ENCODE measurements at places on chromosomes 2 and 18.

- DNase-seq = no peak
These were observed 120.5 kb downstream of the CCBE1 start for GRCh38 chr18:59576541-59577385.

DNA sequence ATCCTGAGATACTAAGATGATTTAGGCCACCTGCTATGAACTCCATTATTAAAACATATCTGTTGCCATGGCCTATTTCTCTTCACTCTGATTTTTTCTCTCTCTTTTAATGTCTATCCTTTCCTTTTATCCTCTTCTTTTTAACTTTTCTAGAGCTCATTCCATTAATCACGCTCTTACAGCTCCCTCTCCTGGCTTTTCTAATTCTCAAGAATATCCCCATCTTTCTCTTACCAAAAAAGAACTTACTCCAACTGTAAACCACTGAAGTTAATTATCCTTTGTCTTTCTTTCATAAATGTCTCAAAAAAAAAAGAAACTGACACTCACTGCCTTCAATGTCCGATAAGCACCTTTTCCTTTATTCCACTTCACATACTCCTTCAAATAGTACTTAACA is 7.9 kb downstream of the PPP3R1 start:
- DNase-seq = no peak

DNA sequence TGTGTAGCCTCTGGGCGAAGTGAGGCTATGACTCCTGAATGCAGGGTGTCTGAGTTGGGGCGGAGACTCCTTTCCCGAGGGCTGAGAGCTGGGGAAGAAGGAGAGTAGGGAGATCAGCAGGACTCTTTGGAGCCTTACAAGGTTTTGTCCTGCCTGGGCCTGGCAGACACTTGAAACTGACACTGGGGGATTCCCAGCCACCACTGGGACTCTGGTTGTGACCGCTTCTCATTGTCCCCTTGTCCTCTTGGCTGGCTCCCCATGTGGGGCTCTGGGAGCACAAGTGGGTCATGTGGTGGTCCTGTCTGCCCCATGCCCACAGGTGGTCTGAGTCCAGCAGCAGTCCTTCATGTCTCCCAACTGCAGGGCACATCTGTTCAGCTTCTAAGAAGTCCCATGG is 78.2 kb upstream of the MGAT4A start:
- no peak for DNase-seq

DNA sequence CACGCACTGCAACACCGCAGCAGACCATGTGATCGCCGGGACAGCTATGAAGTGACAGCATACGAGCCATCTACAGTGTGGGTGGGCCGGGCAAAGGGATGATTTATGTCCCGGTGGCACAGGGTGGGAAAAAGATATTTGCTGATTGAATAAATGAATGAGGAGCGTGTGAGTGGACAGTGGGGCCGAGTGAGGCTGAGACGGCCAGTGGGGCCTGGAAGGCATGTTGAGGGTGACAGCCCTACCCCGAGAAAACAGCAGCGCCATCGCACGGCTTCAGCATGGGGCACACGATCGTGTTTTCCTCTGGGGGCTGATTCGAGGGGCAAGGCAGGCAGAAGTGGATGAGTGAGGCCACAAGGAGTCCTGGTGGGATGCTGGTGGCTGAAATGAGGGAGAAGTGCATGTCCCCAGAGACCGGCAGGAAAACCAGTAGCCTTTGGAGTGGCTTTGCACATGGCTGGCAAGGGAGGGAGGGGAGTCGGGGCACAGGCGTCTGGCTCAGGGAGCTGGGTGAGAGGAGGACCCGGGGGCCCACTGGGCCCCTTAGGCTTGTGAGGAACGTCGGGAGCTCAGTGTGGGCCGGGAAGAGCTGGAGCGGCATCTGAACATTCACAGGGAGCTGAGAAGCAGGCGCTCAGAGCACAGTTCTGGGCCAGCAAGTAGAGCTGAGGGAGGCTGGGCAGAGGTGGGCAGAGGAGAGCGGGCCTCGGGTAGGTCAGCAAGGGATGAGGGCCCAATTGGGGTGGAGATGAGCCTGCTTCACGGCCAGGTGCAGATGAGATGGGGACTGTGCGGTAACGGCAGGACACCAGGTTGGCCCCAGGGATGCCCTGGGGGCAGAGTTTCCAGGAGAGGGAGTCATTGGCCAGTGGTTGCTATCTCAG is 32.1 kb upstream of the MAL start:
- DNase-seq = no peak

- DNase-seq = no peak
These were observed 236.9 kb downstream of the SCG2 start for GRCh38 chr2:223365158-223365679.

DNA sequence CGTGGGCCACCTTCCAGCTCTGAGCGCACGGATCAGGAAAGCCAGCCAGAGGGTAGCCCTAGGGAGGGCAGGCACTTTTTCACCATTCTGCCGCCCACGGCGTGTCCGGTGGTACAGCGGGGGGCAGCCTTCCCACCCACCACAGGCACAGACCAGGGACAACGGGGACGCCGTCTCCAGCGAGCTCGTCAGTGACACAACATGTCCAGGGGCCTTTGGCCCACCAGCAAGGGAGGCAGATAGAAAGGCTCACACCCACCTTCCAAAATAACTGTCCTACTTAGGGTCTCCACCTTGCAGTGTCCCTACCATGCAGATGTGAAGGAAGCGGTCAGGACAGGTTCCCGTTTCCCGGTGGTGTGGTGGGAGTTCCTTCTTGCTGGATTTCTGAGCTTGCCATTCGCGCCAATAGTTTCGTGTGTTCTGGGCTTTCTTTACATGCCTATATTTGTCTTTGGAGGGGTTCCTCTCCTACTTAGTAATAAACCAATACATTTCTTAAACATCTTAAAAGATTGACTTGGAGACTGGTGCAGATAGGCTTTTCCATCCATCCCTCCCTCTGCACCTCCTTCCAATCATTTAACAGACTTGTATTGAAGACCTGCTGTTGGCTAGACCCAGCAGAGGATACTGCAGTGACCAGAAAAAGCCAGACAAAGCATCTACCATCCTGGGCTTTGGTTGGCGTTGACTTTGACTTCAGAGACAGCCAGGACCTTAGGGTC is 872 bp downstream of the ASB1 start:
- no peak for DNase-seq

- no peak for DNase-seq
These were observed 52.6 kb upstream of the TMEM163 start for GRCh38 chr2:134771313-134771801.

GRCh38 chr2:102357937-102358336 is 2.3 kb downstream of the IL18R1 start:
- no peak for DNase-seq

- DNase-seq = no peak
These were observed 5.8 kb upstream of the SLC20A1 start for GRCh38 chr2:112639936-112640335.

DNA sequence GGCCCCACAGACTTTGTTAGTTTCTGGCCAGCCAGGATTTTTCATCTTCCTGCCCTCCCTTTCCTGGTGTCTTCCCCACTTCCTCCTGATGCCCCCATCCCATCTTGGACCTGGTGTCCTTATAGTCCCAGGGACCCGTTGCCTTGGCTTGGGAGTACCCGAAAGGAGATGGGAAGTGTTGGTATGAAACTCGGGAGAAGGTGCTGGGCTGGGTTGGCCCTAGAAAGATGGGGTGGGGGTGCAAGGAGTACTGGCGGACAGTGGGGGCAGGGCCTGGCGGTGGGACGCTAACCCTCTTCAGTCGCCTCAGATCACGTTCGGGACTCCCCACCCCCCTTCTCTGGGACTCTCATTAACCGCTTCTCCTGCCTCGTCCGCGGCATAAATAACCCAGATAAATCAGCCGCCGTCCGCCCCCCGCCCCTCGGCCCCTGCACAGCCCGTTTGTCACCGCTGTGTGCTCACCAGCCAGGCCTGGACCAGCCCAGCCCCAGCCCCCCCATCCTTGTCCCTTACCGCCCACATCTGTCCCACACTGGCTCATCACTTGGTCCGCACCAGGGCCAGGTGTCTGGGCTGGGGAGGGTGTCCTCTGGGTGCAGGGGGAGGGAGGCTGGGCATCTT is 3.7 kb upstream of the ASIC4 start:
- DNase-seq = no peak

DNA sequence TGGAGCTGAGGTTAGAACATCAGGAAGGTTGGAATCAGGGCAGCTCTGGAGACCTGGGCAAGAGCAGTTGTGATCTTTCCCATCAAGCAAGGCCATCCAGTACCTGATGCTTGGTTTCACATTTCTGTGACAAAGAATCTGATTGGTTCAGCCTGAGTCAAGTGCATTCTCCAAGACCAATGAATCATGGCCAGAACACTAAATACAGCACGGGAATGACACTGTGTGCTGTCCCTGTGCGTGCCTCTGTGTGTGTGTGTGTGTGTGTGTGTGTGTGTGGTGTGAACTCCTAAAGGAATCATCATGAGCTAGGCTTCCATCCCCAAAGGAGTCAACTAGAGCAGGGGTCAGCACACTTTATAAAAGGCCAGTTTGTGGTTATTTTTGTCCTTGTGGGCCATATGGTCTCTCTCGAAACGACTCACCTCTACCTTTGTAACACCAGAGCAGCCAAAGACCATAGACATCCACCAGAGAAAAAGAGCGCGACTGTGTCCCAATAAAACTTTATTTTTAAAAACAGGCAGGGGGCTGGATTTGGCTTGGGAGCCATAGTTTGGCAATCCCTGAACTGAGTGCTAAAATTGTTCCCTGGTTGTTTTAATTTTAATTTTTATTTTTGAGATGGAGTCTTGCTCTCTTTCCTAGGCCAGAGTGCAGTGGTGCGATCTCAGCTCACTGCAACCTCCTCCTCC is 99.7 kb downstream of the INHBB start:
- no peak for DNase-seq

DNA sequence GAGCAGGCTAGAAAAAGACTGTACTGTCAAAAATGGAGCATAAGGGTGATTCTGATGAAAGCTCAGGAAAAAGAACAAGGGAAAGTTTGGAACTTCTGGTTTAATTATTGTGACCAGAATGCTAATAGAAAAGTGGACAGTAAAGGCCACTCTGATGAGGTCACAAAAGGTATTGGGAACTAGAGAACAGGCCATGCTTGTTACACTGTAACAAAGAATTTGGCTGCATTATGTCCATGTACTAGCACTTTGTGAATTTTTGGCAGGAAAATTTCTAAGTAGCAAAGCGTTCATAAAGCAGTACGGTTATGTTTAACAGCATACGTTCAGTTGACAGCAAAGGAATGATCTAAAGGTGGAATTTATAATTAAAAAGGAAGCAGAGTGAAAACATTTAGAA is 418.6 kb downstream of the TRIB2 start:
- DNase-seq = no peak

- no peak for DNase-seq
These were observed 6.4 kb upstream of the ITPRID2 start for GRCh38 chr2:181885096-181885495.

GRCh38 chr2:149894760-149895159 is 307.2 kb upstream of the MMADHC start:
- peak; percentile 16 for DNase-seq

DNA sequence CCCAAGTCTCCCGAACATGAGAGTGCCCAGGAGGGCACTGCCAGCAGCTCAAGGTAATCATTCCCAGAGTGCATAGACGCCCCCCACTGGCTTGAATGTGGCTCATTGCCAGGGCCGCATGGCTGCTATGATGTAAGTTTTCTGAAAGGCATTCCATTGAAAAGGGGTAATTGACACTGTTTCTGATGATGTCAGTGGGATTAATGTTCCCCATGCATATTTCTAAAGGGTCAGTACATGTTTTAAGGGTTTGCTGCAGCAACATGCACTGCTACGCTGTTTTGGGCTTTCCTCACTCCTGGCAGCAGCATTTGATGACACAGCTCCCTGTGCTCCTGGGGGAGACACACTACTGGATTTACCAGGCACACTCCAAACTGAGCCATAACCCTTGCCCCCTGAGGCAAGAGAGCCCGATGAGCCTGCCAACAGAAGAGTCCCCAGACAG is 36.7 kb downstream of the KIAA2012 start:
- DNase-seq = peak; percentile 53

GRCh38 chr2:222318712-222319585 is 20.2 kb upstream of the PAX3 start:
- peak; percentile 96 for DNase-seq

DNA sequence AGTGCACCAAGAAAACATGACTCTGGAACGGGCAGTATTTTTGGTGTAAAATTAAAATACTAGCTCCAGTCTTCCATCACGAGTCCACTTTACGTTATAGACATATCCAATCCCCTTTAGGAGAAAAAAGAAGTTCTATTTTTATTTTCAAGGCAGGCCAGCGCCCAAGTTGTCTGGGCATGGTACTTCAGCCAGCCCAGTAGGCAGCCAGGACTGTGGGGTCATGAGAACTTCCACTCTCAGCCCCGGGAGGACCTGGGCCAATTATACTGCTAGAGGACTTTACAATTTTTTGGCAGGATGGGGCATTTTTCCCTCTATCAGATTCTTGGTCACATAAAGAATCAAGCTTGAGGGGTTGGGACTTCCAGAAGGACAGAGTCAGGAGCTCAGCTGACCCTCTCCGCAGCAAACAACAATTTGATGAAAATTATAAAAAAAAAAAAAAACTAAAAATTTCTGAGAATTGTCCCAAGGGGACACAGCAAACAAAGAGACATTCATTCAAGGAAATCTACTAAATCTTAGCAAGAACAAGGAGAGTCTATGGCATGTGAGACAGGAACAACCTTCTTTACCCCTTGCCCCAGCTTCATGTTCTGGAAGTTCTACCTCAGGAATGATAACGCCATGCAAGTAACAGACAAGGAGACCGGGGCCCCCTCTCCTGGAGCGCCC is 37.3 kb upstream of the B3GNT2 start:
- no peak for DNase-seq

- DNase-seq = no peak
These were observed 1.5 kb downstream of the XDH start for GRCh38 chr2:31413025-31413424.

DNA sequence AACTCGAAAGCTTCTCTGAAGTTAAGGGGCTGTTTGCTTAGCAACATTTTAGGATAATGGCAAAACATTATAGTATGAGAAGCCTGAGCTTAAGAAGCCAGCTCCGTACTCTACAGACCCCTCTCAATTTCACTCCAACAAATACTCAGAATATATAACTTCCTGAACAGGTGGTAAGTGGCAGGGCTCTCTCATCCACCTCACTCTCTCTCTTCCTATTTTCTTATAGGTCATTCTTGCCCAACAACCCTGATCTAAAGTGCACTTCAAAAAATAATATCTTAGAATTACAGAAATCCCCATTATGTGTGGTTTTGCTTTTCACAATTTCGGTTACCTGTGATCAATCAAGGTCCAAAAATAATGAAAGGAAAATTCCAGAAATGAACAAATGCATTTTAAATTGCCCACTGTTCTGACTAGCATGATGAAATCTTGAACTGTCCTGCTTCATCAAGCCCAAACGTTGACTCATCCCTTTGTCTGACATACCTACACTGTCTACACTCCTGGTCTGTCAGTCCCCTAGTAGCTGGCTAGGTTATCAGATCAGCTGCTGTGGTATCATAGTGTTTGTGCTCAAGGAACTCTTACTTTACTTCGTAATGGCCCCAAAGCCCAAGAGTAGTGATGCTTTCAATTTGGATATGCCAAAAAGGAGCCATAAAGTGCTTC is 122.8 kb upstream of the COL5A2 start:
- DNase-seq = no peak

GRCh38 chr2:204971206-204971907 is 426.1 kb downstream of the PARD3B start:
- DNase-seq = peak; percentile 80
